ENCODE measurements at places on chromosomes 12 and 14.

DNA sequence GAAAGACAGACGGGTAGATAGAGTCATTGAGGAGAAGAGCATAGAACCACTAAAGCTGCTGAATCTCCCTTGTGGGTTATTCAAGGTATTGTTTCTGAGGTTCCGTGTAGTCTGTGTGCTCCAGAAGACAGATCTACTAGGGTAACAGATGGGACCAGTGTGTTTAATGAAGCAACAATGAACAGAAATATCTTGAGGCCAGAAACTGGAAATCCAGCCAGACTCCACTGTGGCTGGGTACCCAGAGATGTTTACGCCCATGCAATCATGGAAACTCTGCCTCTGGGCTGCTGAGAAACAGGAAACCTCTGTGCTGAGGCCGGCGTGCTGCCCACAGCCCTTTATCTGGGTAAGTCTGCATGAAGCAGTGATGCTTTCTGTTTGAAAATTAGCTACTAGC lies 8.3 kb downstream of the PROX2 start:
- DNase-seq, result no peak

DNA sequence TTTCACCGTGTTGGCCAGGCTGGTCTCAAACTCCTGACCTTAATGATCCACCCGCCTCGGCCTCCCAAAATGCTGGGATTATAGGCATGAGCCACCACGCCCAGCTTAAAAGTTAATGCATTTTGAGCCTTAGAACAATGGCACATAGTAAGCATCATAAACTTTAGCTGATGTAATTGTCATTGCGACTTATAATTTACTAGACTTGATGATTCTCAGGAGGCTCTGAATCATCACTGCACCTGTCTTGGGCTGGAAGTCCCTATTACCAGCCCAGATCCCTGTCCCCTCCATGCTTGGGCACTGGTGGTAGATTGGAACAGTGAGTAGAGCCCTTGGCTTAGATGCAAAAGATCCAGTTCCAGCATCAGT lies 26.1 kb downstream of the KMT5A start:
- DNase-seq, result no peak

DNA sequence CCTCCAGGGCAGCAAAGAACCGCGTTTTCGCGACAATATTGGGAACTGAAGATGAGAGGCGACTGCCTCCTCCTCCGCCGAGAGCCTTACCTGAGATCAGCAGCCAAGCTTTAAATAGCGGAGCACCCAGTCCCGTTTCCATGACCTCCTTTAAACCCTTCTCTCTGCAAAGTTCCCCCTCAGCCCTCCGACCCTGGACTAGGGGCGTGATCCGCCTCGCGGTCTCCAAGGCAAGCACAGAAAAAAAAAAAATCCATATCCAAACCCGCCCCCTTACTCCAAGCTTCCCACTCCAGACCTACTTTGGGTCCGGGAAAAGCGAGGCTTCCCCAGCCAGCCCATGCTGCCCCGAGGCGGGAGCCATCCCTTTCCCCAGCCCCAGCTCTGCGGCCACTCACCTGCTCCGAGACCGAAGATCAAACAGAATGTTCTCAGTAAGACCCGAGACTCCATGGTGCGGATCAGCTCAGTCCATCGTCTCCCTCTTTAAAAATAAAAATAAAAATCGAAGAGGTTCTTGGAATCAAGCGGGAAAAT lies 630 bp downstream of the NELL2 start:
- peak; percentile 40 for DNase-seq

- no peak for DNase-seq
These were observed 30.8 kb upstream of the RIN3 start for GRCh38 chr14:92482621-92483319.

DNA sequence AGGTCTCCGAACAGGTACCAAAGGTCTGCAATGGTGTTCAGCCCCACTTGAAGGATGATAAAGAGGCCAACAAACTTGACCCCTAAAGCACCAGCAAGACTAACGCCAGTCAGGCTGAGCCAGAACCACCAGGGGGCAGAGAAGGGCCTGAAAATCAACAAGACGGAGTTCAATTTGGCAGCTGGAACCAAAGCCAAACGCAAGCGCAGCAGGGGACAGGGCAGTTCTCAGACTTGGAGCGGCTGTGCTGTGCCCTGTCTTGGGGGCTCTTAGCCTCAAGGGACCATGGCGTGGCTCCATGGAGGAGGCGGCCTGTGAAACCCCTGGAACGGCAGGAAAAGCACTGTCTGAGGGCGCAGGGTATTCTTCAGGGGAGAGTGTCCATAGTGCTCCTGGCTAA lies 19.6 kb downstream of the POMT2 start:
- DNase-seq, result peak; percentile 20

DNA sequence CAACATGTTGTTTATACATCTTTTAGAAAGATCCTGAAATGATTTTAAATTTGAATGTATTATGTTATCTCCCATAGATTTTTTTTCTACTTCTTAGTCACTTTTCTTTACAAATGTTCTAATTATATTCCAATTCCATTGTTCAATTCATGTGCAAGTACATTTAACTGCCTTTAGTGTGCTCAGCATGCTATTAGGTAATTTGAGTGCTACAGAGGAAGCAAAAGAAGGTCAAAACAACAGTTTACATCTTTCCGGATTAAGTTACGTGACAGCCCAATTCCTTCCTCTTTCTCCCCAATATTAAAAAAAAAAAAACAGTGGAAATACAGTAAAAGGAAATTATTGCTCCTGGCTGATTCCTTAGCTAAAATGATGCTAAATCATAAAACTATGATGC lies 98.3 kb downstream of the RTN1 start:
- DNase-seq, result no peak

DNA sequence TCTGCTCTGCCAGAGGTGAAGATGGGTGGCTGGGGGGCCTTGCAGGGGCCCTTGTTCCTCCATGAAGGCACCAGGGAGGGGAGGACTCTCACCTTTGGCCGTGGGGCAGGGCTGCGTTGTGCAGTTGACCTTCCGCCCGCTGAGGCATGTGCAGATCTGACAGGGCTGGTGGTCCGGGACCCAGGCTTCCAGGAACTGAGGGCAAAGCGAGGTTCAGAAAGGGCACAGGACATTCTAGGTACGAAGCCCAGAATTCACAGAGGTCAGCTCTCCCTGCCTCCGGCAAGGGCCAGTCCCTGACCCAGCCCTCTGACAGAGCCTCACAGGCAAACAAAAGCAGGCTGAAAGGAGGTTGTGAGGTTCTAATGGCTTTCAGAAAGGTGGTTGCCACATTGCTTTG lies 40.4 kb upstream of the ANO2 start:
- DNase-seq, result no peak

GRCh38 chr14:44745371-44745770 lies 216.4 kb downstream of the KLHL28 start:
- no peak for DNase-seq

DNA sequence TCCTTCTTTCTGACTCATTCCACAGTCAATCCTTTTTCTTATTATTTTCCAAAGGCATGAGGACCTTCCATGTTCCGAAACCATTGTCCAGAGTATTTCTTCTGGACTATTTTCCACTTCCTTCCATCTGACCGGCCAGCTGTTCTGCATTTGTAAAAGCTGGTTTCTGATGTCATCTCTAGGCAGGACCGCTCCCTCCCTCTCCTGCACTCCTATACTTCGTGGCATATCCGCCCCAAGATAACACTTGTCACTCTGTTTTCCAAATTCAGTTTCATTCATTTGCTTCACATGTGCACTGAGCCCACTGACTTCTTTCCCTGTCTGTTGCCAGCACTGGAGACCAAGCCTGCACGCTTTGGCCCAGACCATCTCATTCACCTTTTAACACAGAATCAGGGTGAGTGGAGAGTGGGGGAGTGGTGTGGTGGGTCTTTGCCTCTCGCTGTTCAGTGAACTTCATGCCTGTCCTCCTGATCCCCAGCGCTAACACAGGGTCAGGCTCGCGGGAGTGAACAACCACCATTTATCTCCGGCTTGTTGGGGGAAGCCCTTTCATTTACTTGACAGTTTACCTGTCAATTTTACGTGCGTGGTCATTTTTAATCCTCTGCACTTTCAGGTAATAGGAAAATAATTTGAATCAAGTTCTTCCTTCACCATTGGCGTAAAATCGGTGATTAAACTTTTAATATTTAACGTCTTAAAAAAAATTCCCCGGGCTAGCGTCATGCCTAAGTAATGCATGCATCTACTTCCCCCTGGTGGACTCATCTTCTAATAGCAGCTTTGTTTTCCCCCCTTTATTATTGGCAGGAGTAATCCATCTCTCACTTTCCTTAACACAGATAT lies 52.5 kb downstream of the C12orf75 start:
- peak; percentile 12 for DNase-seq

DNA sequence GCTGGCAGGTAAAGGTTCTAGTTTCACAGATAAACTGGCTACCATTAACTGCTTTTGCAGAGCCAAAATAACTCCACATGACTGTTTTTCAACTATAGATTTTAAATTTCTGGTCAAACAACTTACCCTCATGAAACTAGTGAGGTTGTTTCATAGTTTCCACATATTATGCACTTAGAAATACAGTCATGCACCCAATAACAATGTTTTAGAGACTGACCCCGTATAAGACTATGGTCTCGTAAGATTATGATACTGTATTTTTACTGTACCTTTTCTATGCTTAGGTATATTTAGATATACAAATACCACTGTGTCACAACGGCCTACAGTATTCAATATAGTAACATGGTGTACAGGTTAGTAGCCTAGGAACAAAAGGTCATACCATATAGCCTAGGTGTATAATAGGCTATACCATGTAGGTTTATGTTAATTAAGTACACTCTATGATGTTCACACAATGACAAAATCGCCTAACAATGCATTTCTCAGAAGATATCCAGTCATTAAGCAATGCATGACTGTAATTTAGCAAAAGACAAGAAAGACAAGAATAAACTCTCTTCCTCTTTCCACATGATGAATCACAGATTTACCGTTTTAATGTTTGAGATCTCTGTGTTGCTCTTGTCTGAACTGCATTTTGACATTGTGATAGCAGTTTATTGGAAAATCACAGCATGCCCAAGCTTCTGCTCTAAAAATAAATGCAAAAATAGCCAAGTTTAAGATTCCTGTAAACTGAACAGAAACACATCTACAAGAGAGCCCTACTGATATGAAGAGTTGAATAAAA lies 17.1 kb downstream of the DICER1 start:
- no peak for DNase-seq

DNA sequence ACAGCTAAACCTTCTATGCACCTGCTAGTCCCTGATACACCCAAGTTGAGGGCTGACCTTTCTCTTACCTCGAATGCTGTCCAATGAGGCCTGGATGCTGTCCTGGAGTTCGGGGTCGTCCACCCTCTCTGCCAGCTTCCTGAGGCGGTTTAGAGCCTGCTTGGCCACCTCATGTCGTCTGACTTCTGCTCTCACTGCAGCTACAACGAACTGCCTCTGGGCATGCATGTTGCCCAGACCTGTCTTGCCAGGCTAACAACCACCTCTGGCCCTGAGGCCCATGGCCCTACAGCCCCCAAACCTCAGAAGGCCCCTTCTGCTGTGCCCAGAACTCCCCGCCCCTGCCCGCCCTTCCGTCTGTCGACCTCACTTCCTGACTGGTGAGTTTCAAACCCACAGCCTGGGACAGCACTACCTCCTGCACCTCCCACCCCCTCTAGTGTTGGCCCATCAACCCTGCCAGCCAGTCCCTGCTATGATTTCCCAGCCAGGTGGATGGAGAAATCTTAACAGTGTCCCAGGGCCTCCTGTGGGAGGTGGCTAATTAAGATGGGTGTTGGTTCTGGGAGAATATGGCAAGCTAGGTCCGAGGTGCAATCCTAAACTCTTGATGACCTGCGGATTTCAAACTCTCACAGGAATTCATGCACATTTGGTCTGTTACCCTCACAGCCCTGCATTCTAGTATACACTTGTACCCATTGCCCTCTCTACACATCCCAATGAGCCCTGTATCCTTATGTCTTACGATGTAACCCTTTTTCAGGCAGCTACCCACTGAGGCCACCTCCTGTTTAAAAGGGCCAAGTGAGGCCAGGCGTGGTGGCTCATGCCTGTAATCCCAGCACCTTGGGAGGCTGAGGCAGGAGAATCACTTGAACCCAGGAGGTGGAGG lies 2.7 kb upstream of the TSPAN31 start:
- DNase-seq, result peak; percentile 65

DNA sequence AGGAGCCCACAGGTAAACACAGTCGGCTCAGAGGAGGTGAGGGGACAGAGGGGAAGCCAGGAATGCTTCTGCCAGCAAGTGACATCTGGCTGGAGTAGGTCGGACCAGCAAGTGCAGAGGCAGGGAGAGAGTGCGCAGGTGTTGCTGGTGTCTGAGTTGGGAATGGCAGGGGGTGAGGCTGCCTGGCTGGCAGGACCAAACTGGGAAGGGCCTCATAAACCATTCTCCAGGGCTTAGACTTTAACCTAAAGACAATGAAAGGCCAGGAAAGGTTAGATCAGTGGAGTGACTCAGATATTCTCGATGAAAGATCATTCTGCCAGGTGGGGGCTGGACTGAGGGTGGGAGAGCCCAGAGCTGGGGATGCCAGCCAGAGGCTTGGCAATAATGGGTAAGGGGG lies 66.4 kb downstream of the ITPK1 start:
- no peak for DNase-seq

DNA sequence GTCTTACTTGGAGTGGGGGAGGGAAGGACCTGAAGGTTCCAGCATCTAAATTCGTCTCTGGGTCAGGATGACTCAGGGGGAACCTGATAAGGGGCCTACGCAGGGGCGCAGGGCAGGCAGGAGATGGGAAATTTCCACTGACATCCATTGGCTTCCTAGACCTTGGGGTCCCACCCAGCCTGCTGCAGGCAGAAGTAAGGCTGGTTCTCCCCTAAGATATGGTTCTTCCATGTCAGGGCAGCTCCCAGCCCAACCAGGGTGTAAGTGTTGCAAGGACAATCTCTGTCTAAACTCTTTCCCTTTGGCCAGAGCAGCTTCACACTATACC lies 2.1 kb upstream of the NDRG2 start:
- no peak for DNase-seq

DNA sequence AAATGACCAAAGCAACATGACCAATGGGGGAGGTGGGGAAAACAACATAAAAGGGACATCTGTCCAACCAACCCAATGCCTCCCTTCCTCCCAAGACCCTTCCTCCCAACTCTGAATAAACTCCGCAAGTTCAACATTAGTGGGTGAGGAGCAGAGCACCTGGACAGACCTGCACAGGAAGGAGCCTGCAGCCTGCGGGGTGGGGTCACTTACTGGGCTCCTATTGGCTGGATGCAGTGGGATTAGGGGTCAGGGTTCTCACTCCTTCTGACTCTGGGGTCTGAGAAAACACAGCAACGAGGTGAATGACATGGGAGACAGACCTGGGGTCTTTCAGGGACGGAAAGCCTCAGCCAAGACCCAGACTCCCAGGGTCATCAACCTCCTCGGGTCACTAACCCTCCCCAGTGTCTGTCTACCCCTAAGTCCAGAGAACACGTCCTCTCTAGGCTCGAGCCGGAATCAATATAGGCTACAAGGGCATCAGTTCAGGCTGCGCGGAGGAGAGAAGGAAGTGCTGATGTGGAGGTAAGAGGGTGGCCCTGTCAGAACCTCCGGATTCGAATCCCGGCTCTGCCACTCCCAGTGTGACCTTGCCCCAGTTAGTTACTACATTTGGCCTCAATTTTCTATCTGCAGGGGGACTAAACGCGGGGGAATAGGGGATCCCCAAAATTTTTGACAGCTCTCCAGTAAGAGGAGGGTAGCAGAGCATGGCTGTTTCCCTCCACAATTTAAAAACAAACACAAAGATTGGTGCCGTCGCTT lies 860 bp downstream of the NDRG2 start:
- DNase-seq, result no peak

- DNase-seq, result no peak
These were observed 398.9 kb downstream of the EGLN3 start for GRCh38 chr14:33551963-33552362.

All from stimulated activated naive CD4-positive, alpha-beta T cell (primary cell).